ENCODE measurements at places on chromosomes 2 and 18.

DNA sequence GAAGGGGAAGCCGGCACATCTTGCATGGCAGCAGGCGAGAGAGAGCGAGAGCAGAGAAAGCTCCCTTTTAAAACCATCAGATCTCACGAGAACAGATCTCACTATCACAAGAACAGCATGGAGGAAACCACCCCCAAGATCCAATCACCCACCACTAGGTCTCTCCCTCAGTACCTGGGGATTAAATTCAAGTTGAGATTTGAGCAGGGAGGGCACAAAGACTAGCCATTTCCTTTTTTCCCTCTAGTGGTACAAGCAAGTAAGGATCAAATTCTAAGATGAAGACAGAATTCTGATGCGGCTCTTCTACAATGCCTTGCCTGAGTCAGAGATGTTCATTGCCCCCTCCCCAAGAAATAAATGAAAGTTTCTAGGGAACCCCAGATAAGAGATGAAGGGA, 45.6 kb upstream of the ANKRD44 start:
- DNase-seq, result no peak

GRCh38 chr2:119478188-119478977, 45.9 kb downstream of the SCTR start:
- DNase-seq, result no peak

- DNase-seq, result no peak
Measured at GRCh38 chr18:58597649-58598048, 31.2 kb downstream of the ALPK2 start.

GRCh38 chr2:36578343-36579296, 19.3 kb downstream of the FEZ2 start:
- no peak for DNase-seq

GRCh38 chr2:159046966-159047365, 78.5 kb downstream of the TANC1 start:
- no peak for DNase-seq

- DNase-seq, result no peak
Measured at GRCh38 chr2:169344736-169345485, 17.4 kb downstream of the LRP2 start.
